Type B pancreatic cell (in vitro differentiated cells): ENCODE measurements at places on chromosomes 16 and 17.

- H3K4me1 ChIP-seq, result no peaks in the 10 kb centered on the region
- H3K27me3 ChIP-seq, result peaks cover 16% of the 10 kb centered on the region
- H3K4me3 ChIP-seq, result no peak overlapping the region
Observed at GRCh38 chr16:61403386-61403785, 632.9 kb downstream of the CDH8 start.

- peaks cover 23% of the 10 kb centered on the region for H3K4me1 ChIP-seq
- H3K27me3 ChIP-seq, result peaks cover 10% of the 10 kb centered on the region
- DNase-seq, result no peak
Observed at GRCh38 chr17:48258331-48258730, 150.8 kb downstream of the SNX11 start.

- peak; percentile 86 for DNase-seq
- peaks cover 5% of the 10 kb centered on the region for H3K4me1 ChIP-seq
- peaks cover 32% of the 10 kb centered on the region for H3K27me3 ChIP-seq
- H3K36me3 ChIP-seq, result no peaks in the 10 kb centered on the region
Observed at GRCh38 chr16:85819245-85819644, 19.8 kb downstream of the COX4I1 start.

DNA sequence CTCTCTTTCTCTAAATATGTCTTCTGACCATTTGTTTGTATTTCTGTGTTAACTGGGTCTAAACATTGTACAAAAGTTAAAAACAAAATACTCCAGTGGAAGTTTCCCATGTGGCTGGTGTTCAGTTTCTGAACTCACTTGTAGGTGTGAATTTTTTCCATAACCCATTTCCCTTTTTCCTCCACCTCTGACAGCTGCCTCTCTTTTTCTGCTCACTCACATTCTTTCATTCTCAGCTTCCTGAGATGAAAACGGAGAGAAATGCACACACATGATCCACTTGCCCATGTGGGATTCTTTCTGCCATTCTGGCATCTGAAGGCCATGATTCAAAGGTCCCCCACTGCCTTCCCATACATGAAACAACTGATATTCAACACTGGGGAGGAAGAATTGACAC is 41.1 kb upstream of the ACSM2B start:
- peaks cover 3% of the 10 kb centered on the region for H3K27me3 ChIP-seq
- H3K36me3 ChIP-seq, result no peaks in the 10 kb centered on the region
- H3K4me3 ChIP-seq, result no peak overlapping the region
- H3K27ac ChIP-seq, result no peak overlapping the region
- no peak for DNase-seq

GRCh38 chr17:21678393-21679081 is 13.8 kb upstream of the KCNJ18 start:
- peak; percentile 63 for DNase-seq
- no peaks in the 10 kb centered on the region for H3K4me1 ChIP-seq
- H3K27ac ChIP-seq, result no peak overlapping the region
- no peak overlapping the region for H3K4me3 ChIP-seq

GRCh38 chr16:53662072-53662471 is 41.6 kb downstream of the RPGRIP1L start:
- H3K27ac ChIP-seq, result no peak overlapping the region
- no peak for DNase-seq
- peaks cover 3% of the 10 kb centered on the region for H3K36me3 ChIP-seq
- H3K4me1 ChIP-seq, result peaks cover 9% of the 10 kb centered on the region
- H3K4me3 ChIP-seq, result no peak overlapping the region

- H3K36me3 ChIP-seq, result no peaks in the 10 kb centered on the region
- H3K4me1 ChIP-seq, result peaks cover 4% of the 10 kb centered on the region
- no peak overlapping the region for H3K27ac ChIP-seq
- no peaks in the 10 kb centered on the region for H3K27me3 ChIP-seq
Observed at GRCh38 chr17:41116297-41116696, 1.9 kb downstream of the KRTAP4-11 start.

GRCh38 chr16:66524601-66525164 is 25.2 kb downstream of the TK2 start:
- H3K27me3 ChIP-seq, result no peaks in the 10 kb centered on the region
- no peaks in the 10 kb centered on the region for H3K4me1 ChIP-seq
- H3K36me3 ChIP-seq, result peaks cover 1% of the 10 kb centered on the region
- DNase-seq, result no peak
- H3K4me3 ChIP-seq, result no peak overlapping the region
- H3K27ac ChIP-seq, result no peak overlapping the region

DNA sequence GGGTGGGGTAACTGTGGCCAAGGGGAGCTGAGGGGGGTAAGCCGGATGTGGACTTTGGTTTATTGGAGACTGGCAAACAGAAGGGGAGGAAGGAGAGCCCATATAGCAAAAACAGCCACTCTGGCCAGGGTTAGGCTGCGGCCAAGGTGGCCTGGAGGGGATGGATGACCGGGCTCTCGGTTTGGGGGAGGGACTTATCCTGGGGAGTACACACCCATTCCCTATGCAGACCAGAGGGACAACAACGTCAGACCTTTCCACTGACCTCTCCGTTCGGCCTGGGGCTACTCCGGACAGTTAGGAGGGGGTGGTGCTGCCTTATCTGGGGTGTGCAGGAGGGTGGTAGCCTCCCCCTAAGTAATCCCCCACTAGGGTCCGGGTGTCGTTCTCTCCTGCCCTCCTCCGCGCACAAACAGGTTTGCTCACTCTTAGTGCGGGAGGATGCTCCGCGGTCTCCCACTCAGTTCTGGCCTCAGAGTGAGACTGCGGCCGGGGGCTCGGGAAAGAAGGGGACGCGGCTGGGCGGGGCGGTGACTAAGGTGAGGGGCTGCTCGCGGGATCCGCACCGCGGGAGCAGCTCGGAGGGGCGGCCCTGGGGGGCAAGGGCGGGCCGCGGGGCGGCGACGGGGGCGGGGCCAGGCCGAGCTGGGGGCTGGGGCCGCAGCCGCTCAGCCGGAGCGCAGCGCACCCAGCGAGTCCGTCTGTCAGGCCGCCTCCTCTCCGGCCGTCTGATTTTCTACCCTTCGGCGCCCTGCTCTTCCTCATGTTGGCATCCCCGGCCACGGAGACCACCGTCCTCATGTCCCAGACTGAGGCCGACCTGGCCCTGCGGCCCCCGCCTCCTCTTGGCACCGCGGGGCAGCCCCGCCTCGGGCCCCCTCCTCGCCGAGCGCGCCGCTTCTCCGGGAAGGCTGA is at the start of gene WNK4:
TSS of gene WNK4 (plus strand) at position 675 of the 915 bp plus-strand sequence. CDS start at position 764, 89 bp downstream.
- H3K4me1 ChIP-seq, result peaks cover 6% of the 10 kb centered on the region
- H3K27ac ChIP-seq, result peak within 1 kb of the TSS; percentile 57

DNA sequence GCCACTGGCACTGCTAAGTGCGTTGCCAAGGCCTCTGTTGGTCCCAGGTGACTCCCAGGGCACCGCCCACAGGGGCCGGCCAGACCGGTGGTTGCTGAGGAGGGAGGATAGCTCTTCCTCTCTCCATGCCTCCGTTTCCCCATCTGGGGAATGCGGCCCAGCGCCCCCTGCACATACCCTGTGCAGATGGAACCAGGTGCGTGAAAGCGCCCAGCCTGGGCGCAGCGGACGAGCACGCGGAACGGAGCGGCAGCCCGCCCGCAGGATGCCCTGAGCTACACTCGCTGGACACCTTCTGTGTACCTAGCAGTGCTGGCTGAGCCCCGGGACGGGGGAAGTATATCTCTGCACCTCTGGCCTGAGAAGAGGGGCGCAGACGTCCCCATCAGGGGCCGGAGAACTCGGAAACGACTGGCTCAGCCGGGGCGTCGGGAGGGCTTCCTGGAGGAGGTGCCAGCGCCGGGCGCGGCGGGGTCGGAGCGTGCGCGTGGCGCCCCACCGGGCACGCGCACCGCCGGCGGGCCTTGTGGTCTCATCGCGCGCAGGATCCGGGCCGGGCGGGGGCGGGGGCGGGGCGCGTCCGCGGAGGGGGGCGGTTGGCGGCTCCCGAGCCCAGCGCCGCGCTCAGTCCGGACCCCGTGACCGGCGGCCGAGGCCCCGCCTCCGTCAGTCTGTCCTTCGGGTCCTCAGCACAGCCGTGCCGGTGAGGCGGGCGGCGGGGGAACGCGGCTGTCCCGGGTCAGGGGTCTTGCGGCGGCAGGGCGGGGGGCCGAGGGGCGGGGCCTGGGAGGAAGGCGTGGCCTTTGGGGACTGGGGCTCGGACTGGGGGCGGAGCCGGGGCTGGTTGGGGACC is at the start of the genes CCDC78 and HAGHL:
TSS of gene CCDC78 (minus strand) at position 6 of the 853 bp plus-strand sequence. CDS start 76 bp downstream, outside the sequence.
TSS of gene HAGHL (plus strand) at position 669 of the 853 bp plus-strand sequence. CDS start 404 bp downstream, outside the sequence.
- H3K36me3 ChIP-seq, result no peaks in the 10 kb centered on the region
- no peaks in the 10 kb centered on the region for H3K4me1 ChIP-seq
- peak within 1 kb of the TSS; percentile 46 for H3K27ac ChIP-seq

DNA sequence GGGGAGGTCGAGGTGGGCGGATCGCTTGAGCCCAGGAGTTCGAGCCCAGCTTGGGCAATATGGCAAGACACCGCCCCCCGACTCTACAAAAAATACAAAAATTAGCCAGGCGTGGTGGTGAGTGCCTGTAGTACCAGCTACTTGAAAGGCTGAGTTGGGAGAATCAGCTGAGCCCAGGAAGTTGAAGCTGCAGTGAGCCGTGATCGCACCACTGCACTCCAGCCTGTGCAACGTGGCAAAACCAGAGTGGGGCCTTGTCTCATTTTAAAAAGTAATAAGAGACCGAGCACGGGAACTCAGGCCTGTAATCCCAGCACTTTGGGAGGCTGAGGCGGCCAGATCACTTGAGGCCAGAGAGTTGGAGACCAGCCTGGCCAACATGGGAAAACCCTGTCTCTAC is 24.4 kb upstream of the ABCC1 start:
- DNase-seq, result no peak
- H3K4me1 ChIP-seq, result no peaks in the 10 kb centered on the region
- H3K27me3 ChIP-seq, result peaks cover 3% of the 10 kb centered on the region
- H3K27ac ChIP-seq, result no peak overlapping the region
- H3K4me3 ChIP-seq, result no peak overlapping the region

- H3K4me3 ChIP-seq, result no peak overlapping the region
- no peaks in the 10 kb centered on the region for H3K36me3 ChIP-seq
- peaks cover 20% of the 10 kb centered on the region for H3K4me1 ChIP-seq
- no peaks in the 10 kb centered on the region for H3K27me3 ChIP-seq
- no peak for DNase-seq
- H3K27ac ChIP-seq, result no peak overlapping the region
Observed at GRCh38 chr16:67086822-67087221, 22.9 kb upstream of the PHAF1 start.

GRCh38 chr16:54647725-54648221 is 282.9 kb upstream of the IRX5 start:
- H3K27me3 ChIP-seq, result peaks cover 32% of the 10 kb centered on the region
- no peak for DNase-seq
- H3K27ac ChIP-seq, result peak overlapping the region; percentile 90
- no peaks in the 10 kb centered on the region for H3K36me3 ChIP-seq

- H3K4me3 ChIP-seq, result no peak overlapping the region
- H3K27ac ChIP-seq, result no peak overlapping the region
- peaks cover 76% of the 10 kb centered on the region for H3K27me3 ChIP-seq
Observed at GRCh38 chr17:74599448-74599939, 7.4 kb upstream of the CD300LD start.
